Cortex of kidney (tissue), 1 donor: ENCODE measurements at places on chromosomes 2 and 18.

GRCh38 chr2:48457227-48457626 is 72.7 kb upstream of the STON1 start:
- DNase-seq = no peak

- no peak for DNase-seq
Observed at GRCh38 chr2:157784823-157785175, 91.3 kb downstream of the ACVR1 start.

DNA sequence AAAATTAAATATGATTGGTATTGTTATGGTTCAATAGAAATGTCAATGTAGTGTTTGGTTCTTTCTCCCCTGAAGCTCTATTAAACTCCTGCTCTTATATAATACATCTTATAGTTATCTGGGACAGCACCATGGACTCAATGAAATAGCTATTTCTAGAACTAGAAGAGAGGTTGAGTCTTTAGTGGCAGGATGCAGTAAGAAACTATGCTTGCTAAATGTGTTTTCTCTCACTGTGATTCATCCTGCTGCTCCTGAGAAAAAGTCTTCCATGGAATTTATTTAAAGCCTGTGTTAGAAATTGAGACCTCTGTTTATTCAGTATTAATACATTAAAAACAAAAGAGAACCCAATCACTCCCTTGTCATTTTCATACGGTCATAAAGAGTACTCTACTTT is 61.5 kb downstream of the G6PC2 start:
- DNase-seq = no peak

- no peak for DNase-seq
Observed at GRCh38 chr2:173823543-173823939, 141.6 kb downstream of the SP3 start.

DNA sequence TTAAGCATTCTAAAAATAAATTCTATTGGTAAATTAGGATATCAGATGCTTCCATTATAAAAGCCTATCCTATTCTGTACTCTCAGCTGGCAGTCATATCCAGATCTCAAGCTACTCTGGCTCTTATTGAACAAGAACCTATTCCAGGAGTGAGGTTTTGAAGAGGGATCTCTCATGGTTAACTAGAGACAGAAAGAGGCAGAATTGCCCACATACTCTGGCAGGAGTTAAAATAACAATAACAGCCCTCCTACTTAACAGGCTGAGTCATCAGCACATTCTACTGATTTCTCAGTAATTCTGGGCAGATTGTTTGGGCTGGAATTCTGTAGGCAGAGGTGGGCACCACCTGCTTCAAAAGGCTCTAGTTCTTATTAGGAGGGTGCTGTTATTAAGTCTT is 142.0 kb upstream of the UNC80 start:
- no peak for DNase-seq

DNA sequence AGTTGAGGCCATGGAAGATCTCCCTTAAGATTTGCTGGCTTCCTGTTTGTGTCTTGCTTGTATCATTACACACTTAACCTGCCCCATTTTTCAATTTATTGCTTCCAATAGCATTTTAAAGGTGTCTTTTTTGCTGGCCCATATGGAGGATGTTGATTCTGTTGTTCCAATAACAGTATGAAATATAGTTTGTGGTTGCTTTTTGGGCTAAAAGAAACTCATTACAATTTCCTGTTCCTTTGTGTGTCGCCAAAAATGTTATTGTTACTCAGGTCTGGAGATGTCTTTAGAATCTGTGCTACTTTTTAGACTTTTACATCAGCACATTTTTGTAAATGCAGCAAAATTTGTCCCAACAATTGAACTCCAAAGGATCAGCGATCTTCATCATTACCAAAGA is 234.0 kb upstream of the ITGA4 start:
- no peak for DNase-seq

DNA sequence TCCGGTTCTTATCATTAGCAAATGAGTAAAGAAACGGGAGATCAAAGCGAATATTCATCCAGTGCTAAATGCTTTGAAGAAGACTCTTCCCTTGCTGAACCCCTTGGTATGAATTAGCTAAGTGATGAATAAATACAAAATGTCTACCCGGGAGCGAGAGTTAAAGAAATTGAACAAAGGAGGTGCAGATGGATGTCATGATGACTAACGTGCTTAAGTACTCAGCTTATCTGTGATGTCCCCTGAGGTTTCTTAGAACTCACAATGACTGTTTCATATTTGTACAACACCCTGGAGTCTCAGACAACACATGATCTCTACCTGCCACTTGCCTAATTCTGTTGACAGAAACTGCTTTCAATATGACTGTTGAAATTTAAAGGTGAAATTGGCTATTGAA is 148.5 kb downstream of the TMEM200C start:
- DNase-seq = no peak

DNA sequence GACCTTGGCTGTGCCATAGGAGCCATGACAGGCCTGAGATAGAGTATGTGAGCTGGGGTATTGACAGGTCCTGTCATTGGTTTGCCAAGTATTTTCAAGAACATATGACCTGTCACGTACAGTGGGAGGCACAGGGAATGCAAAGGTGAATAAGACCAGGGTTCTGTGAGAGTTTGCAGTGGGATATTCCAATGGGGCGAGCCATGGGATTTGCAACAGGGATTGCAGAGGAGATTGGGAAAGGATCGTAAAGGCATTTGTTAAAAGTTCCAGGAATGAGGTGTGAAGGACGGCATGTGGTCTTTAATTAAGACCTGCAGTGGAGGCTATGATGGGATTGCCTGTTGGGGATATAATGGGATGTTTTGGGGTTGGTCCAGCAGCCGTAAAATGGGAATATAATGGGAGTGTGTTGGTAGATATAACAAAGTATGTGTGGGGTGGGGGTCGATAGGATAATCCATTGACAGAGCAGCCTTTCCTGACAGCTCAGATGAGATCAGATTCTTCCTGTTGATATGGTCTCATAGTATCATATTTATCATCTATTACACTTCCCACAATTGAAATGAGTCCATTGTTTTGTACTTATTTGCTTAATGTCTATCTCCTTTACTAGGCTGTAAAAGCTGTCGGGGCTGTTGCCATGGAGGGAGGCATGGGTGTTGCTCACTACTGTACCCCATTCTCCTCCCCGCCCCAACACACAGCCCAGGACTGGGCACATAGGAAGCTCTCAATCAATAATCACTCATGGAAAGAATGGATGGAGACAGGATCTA is 38.1 kb downstream of the PKDCC start:
- DNase-seq = no peak

GRCh38 chr18:55587418-55588110 is 428 bp downstream of the TCF4 start:
- DNase-seq = no peak
